A549 (cell line): ENCODE measurements at places on chromosomes 6 and 20. TPM values are rescaled to one million over a fixed set of nuclear protein-coding genes. Genes with fewer than 3 reads are reported as not detected.

TAP1 gene
- 19.0 to 25.8 TPM (median 21.4 TPM) in 3 replicates for polyA plus RNA-seq

- no peak for DNase-seq
Observed at GRCh38 chr6:26197636-26197932, 110.4 kb downstream of the HFE start.

DNA sequence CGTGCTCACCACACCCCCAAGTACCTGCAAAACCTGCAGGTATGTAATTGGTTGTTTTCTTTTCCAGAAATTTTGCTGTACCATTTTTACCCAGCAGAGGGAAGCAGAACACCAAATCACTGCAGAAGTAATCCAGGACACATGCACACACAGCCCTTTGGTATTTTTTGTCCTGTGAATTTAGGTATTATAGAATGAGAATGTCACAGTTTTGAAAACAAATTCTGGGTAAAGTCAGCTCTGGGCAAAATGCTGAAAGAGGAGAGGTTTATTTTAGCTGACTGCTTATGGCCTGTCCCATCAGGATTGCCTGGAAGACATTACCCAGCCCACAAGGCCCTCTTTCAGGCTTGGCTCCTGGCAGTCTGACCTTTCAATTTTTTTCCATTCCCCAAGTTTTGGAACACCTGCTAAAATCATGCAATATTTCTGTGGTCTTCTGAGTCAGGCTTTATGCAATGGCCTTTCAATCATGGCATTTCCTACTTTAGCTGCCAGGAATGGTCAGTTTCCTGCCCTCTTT lies 3.5 kb upstream of the EFHC1 start:
- DNase-seq: peak; percentile 60

GRCh38 chr6:84651583-84651982 lies 112.8 kb downstream of the TBX18 start:
- DNase-seq: no peak

TP53TG5 gene
- not detected in 3 replicates for polyA plus RNA-seq
